ENCODE measurements at places on chromosomes 1 and 21.
A peak's percentile ranks its signal among the peaks of the same experiment; 100 is the strongest.

GRCh38 chr1:172824209-172824608 lies 165.3 kb downstream of the FASLG start:
- peak; percentile 17 for DNase-seq

- no peak for DNase-seq
These were observed 28.2 kb downstream of the GPR88 start for GRCh38 chr1:100565937-100566699.

GRCh38 chr1:173245892-173246291 lies 38.8 kb upstream of the TNFSF4 start:
- DNase-seq = no peak

- no peak for DNase-seq
These were observed 8.4 kb upstream of the FAAP20 start for GRCh38 chr1:2202843-2203601.

GRCh38 chr21:31520561-31521098 lies 138.9 kb upstream of the SOD1 start:
- DNase-seq = no peak

DNA sequence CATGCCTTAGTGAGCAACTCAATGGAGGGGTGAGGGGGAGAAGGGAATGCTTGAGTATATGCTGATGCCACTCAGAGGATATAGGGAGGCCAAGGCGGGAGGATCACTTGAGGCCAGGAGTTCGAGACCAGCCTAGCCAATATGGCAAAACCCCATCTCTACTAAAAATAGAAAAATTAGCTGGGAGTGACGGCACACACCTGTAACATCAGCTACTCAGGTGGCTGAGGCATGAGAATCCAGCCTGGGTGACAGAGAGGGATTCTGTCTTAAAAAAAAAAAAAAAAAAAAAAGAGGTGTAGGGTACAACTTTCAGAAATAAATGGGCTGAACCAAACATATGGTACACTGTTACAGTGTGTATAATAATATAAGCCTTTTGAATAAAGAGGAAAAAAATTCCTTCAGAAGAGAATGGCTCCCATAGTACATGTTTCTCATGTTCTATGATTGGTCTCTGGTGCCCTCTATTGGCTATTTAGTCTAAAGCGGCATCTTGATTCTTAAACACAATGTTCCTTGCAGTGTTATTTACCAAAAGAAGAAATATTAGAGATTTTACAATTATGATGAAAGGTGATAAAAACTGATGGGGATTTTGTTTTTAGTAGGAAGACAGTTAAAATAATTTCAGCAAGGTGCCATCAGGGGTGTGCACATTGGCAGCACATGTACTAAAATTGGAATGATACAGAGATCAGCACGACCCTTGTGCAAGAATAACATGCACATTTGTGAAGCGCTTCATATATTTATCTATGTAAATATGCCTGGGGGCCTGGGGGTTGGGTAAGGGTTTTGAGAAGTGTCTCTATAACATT lies 109.8 kb downstream of the PATJ start:
- peak; percentile 23 for DNase-seq

- DNase-seq = no peak
These were observed 8.8 kb downstream of the RAB25 start for GRCh38 chr1:156069490-156070455.

GRCh38 chr1:157955221-157955620 lies 38.2 kb upstream of the KIRREL1 start:
- peak; percentile 11 for DNase-seq

DNA sequence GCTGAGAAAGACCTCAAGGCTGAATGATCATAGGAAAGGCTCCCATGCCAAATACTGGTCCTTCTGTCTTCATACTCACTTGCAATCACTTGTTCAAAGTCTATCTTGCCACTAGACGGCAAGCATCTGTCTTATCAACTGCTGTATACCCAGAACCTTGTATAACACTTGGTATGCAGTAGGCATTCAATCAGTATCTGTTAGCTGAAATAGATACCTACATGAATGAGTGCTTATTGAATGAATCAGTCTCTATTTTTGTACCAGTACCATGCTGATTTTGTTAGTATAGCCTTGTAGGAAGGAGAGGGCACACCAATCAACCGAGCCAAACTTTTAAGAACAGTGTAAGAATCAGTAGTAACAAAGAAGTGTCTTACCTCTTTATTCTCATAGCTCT lies 80.6 kb downstream of the NIBAN1 start:
- DNase-seq = no peak

DNA sequence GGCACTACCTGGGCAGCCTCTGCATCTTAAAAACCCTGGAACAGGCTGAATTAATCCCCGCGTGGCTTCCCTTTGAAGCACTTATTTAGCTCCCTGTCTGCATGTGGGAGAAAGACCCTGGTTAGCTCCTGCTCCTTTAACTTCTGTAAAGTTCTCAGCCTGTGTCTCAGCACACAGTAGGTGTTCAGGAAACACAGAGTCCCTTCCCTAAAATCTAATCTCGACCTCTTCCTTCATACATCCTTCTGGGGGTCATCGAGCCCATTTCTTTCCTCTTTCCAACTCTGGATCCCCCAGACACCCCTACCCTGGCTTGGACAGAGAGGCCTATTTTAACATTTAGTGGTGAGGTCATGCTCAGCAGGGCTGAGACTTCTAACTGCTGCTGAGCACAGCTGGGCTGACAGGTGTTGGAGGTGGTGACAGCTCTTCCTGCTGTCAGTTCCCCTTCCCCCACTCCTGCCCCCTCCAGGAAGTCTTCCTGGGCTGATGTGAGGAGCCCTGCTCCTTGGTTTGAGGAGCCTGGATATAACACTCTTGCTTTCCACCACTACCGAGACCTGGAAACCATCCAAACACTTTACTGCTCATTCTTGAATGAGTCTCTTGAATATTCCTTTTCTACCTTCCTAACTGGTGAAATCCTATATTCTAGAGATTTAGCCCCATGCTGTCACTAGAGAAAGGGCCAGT lies 5.3 kb downstream of the E2F2 start:
- no peak for DNase-seq

DNA sequence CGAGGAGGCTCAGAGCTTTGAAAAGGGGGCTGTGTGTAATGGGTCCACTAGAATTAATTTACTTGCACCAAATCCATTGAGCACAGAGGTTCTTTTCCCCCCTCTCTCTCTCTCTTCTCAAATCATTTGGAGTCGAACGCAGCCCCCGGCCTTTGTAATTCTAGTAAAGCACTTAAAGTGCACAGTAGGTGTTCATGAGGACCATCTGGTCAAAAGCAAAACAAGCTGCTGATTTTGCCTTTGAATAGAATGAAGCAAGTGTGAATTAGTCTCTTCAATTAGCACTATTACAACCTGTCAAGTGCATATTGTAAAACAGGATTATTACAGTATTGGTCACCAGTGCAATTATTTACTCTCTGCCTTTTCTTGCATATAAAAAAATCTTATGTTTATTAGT lies 259.9 kb downstream of the FAF1 start:
- no peak for DNase-seq
